ENCODE measurements at places on chromosomes 5 and 9.

DNA sequence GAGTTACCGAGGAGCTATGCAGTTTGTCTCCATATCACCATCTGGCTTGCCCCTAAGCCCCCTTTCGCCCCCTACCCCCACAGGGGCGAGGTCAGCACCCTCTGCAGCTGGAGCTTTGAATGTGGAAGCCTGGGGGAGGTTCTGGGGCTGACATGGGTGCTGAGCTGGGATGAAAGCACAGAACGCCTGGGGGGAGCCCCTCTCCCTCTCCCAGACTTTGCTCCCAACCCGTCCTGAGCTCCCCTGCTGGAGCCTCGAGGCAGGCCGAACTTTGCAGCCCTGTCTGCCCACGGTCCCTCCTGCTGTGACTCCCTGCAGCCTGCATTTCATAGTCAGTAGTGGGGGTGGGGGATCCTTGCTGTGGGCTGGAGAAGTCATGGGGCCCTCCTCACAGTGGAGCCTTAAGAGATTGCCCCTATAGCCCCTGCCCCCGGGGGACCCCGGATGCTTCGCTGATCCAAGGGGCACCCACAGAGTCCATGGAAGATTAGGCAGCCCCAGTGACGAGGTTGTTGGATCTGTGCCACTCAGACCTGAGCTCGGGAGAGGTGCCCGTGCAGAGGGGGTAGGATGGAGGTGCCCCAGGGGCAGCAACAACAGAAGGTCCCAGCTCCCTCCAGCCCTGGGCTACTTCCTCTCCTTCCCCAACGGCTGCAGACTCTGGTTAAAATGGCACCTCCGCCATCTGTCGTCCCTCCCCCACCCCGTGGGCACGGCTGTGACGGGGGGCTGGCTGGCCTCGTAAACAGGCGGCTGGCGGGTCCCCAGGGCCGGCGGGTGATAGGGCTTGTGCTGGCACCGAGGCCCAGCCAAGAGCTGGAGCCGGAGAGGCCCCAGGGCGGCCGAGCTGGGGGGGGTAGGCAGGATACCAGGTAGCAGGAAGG is 162.0 kb downstream of the C9orf50 start:
- DNase-seq: no peak

DNA sequence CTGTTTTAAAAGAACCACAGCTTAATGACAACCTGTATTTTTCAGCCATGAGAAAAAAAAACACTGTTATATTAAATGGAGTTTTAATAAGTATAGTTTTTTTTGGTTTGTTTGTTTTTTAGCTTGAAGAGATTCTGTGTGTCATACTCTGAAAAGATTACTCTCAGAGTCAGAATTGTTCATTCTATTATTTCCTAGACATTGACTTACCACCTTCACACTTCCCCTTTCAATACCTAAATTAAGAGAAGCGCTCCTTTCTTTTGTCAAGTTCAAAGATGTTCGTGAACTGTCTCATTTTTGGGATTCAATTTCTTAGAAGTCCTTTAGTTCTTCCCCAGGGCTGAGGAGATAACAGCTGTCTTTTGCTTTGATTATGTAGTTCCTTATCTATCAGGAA is 1201.6 kb upstream of the NUDT12 start:
- no peak for DNase-seq

DNA sequence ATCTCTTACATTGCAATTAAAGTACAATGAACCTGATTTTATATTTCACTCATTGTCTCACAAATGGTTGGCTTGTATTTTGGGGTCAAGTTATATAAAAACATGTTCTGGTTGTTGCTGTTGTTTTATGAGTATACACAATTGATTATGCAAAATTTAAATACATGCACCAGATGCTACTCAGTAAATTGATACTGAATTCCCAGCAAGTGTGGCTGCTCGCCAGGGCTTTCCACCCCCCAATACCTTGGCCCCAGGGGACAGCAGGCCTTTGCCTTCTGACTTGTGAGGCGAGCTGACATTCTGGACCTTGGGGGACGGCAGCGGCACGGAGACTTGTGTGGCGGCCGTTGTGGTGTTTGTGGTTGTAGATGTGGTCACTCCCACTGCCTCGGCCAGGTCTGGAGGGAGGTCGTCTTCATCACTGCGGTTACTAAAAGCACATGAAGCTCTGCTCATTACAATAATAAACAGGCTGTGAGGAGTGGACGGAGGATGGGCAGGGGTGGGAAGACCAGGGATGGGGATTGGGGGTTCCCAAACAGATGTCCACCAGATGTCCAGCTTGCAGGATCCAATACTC is 27.0 kb upstream of the FRRS1L start:
- no peak for DNase-seq

- DNase-seq: no peak
Observed at GRCh38 chr5:5964347-5964746, 414.0 kb downstream of the MED10 start.

GRCh38 chr9:71349218-71349617 is 227.8 kb upstream of the TRPM3 start:
- DNase-seq: no peak

DNA sequence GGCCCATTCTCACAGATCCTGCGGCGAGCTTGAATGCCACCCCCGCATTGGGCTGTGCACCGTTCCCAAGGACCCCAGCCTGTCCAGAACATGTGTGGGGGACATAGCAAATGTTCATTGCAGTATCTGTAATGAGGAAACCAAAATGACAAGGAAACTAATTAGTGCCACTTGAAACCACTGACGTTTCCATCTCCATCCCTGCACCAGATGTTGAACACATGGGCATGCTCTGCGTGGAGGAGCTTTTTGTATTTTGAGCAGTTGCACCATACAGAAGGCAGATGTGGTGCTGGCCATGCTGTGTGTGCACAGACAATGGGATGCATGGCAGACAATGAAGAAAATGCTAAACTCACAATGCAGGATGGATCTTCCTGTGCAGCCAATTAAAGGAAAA is 437.7 kb downstream of the SEMA5A start:
- DNase-seq: no peak

- DNase-seq: no peak
Observed at GRCh38 chr5:180080486-180081280, 9.1 kb upstream of the RNF130 start.

- no peak for DNase-seq
Observed at GRCh38 chr5:1860949-1861348, 21.8 kb downstream of the IRX4 start.

- no peak for DNase-seq
Observed at GRCh38 chr9:13386935-13387733, 107.6 kb upstream of the MPDZ start.

GRCh38 chr9:23538067-23538402 is 288.0 kb downstream of the ELAVL2 start:
- DNase-seq: no peak

GRCh38 chr9:126293522-126293889 is 33.1 kb upstream of the MVB12B start:
- DNase-seq: no peak

GRCh38 chr5:73030995-73031394 is 75.2 kb downstream of the FCHO2 start:
- no peak for DNase-seq

- DNase-seq: no peak
Observed at GRCh38 chr5:94841598-94842322, 223.3 kb downstream of the SLF1 start.

DNA sequence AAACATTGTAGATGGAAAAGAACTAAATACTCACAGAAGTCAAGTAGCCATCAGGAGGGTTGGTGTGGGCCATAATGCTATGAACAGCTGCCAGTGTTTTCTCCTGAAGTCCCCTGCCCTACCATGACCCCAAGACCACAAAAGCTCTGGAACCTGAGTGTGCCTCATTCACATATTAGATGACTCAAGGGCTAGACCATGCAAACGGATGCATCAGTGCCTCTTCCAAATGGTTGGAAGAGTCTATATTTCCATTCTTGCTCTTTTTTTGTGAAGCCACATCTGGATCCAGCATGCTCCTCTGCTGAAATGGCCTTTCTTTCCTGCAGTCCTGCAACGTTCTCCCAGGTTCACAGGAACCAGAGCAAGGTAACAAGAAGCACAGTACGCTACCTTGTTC is 136.6 kb upstream of the EPB41L4A start:
- no peak for DNase-seq

GRCh38 chr5:73338256-73339050 is 110.1 kb downstream of the FOXD1 start:
- no peak for DNase-seq

DNA sequence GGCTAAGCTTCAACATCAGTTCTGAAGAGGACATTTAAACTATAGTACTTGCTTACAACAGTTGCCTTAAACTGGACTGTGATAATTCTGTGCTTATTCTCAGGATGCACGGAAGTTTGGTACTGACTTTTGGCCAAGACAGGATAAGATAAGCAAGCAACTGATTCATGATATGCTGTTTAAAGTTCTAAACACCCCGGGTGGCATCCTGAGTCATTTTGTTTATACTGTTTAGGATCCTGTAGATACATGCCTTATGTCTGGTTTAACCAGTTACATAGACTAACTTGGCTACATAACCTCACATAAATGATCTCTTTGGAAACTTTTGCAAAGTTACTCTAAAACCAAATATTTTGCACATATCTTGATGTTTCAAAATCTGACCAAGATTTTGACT is 95.9 kb downstream of the CDH9 start:
- no peak for DNase-seq

DNA sequence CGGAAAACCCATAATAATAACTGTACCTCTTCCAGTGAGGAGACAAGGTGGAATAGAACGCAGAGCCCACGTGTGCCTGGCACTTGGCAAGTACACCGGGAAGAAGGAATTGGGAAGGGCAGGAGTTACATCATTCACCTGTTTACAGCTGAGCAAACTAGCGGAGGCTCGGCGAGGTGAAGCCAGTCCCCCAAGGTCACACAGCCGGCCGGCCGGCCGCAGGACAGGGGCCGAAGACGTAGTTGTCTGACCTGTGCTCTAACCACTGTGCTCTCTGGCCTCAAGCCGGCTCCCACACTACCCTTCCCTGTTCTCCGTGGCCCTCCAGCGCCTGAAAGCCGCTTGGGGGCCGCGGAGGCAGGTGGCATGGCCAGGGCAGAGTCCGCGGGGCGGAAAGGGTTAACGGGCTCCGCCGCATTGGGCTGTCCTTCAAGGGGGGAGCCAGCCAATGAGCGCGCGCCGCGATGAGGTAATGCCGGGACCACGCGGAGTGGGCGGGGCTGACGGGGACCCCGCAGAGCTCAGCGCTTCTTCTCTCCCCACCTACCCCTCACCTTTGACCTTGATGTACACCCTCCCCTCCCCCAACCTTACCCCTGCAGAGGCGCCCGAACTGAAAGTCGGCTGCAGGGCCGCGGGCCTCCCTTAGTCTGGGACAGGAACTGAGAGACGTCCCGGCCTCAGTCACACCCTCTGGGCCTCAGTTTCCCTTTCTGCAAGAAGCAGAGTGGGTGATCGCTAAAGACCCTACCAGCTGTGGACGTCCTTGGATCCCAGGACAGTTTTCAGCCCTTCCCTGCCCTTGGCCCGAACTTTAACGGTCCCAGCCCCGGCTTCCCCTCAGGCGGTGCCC is 125.1 kb downstream of the C9orf50 start:
- DNase-seq: peak; percentile 85

- DNase-seq: no peak
Observed at GRCh38 chr9:5479994-5480694, 29.8 kb downstream of the CD274 start.
